ENCODE measurements at places on chromosomes 7 and 10. TPM values are rescaled to one million over a fixed set of nuclear protein-coding genes. Genes with fewer than 3 reads are reported as not detected.

DNA sequence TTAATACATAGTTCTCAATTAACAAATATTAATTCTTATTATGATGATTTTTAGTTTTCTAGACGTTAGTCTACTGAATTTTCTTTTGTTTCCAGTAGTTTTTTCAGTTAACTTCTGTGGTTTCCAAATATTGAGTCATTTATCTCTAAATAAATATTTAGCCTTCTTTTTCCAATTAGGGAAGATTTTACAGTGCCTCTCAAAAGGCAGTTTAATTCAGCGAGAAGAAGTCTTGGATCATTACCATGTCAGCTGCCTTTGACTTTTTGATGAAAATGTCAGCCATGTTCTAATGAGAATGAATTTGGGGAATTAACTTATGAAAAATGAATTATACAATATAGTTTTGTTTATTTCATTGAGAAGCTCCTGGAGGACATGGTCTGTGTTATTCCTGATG is 90.0 kb downstream of the CDK14 start:
- no peak overlapping the region for H3K27ac ChIP-seq
- DNase-seq, result no peak
- no peak overlapping the region for H3K4me3 ChIP-seq
- no peaks in the 10 kb centered on the region for H3K36me3 ChIP-seq
- H3K4me1 ChIP-seq, result no peaks in the 10 kb centered on the region

- DNase-seq, result no peak
- no peaks in the 10 kb centered on the region for H3K27me3 ChIP-seq
- H3K27ac ChIP-seq, result no peak overlapping the region
- no peak overlapping the region for H3K4me3 ChIP-seq
- peaks cover 9% of the 10 kb centered on the region for H3K4me1 ChIP-seq
Measured at GRCh38 chr10:112797855-112798254, 152.2 kb upstream of the TCF7L2 start.

DNA sequence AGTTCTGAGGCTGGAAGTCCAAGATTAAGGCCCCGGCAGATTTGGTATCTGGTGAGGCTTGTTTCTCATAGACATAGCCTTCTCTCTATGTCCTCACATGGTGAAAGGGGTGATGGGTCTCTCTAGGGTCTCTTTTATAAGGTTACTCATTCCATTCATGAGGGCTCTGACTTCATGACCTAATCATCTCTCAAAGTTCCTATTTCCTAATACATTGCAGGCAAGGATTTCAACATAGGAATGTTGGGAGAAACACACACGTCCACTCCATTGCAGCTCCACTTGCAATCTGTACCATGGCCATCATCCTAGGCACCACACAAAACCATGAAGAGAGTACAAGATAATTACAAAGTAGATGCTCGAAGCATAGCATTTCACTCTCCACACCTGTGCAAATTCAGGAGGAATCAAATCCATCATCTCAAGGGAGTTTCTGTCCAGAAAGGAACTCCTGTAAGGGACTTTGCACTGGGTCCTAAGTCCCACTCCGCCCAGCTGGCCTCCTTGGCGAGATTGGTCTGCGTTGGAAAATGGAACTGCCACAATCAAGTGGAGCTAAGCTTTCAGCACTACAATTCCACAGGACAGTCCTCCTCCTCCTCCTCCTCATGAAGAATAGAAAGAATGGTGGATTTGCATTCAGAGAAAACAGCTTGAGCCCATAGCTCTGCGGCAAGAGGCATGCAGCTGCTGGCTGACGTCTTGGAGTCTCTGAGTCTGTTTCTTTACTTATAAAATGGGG is 8.8 kb downstream of the DDC start:
- H3K36me3 ChIP-seq, result no peaks in the 10 kb centered on the region
- H3K4me1 ChIP-seq, result no peaks in the 10 kb centered on the region
- H3K27me3 ChIP-seq, result peaks cover 3% of the 10 kb centered on the region
- H3K27ac ChIP-seq, result no peak overlapping the region

DNA sequence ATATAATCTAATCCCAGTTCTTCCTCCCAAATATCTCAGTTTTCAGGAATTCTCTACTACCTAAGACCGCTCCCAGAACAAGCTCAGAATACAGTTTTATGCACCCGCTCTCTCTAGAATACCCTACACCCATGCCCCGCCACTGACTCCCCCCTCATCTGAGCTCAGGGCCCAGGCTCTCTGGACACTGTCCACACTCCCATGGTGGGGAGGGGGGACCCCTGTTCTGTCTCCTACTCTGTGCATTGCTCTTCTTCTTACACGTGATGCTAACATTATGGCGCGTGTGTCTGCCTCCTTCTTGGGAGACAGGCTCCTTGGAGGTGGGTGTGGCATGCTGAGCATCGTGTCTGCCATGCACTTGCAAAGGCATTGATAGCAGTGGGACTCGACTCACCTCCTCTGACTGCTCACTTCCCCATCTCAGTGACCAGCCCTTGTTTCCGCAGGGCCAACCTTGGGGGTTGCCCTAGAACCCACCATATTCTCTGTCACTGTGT is 127.9 kb downstream of the TCERG1L start:
- H3K27ac ChIP-seq, result no peak overlapping the region
- no peaks in the 10 kb centered on the region for H3K36me3 ChIP-seq
- no peak for DNase-seq
- peaks cover 2% of the 10 kb centered on the region for H3K27me3 ChIP-seq
- no peak overlapping the region for H3K4me3 ChIP-seq
- no peaks in the 10 kb centered on the region for H3K4me1 ChIP-seq

DNA sequence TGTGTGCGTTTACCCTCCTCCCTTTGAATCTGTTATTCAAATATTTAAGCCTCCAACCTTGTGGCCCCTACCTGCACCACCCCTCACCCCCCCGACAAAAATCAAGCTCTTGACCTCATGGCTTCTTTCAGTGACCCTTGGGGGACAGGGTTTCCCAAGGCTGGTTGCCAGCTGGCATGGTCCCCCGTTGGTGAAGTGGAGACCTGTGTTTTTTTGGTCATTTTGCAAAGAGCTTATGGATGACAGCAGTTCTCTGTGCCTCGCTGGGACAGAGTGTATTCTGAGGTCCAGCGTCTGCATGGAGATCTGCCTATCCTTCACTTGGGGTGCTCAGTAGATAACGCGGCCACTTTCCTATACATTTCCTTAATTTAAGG is 111.0 kb downstream of the TCF7L2 start:
- H3K36me3 ChIP-seq, result peaks cover 8% of the 10 kb centered on the region
- peak overlapping the region; percentile 73 for H3K27ac ChIP-seq
- peaks cover 56% of the 10 kb centered on the region for H3K4me1 ChIP-seq
- no peaks in the 10 kb centered on the region for H3K27me3 ChIP-seq
- H3K4me3 ChIP-seq, result no peak overlapping the region
- no peak for DNase-seq

DNA sequence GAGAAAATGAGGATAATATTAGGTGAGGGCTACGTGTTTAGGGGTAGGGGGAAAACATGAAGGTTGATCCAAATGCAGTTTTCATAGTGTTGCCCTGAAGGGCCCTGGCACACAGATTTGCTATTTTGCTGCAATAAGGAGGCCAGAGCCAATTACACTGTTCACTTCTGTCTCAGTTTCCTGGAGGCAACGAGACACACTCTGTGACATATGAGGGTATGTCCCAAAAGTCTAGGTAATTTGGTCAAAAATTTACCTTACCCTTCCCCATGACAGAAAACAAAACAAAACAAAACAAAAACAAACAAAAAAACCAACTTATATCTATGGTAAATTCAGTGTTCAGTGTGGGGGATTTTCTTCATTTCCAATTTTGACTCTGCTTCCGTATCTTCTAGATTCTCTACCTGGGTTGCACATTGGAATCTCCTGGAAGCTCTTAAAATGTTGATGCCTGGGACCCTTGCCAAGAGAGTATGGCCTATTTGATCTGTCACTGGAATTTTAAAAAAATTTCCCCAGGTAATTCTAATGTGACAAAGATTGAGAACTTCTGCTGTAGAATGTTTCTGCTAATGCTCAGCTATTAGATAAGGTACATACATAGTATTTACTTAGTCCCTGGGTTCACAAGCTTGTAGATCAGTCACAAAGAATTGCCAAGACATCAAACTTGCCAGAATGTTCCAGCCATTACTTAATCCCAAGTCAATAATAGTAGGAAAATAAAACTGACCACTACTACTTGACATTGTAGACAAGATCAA is 139.5 kb downstream of the SEMA3E start:
- H3K4me1 ChIP-seq, result no peaks in the 10 kb centered on the region
- no peaks in the 10 kb centered on the region for H3K27me3 ChIP-seq
- no peaks in the 10 kb centered on the region for H3K36me3 ChIP-seq
- DNase-seq, result no peak

DNA sequence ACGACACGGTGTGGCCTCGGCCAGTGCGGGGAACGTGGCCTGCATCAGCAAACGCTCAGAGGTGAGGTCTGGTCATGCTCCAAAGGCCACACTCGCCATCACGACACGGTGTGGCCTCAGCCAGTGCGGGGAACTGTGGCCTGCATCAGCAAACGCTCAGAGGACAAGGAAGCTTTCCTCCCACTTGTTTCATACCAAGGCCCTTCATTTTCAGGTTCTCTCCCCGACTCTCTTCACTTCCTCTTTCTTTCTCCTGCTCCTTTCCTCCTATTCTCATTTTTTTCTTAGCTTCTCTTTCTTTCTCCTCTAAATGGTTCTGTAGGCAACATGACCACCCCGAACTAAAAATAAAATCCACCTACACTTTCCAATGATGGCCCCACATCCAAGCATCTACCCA is 384.4 kb upstream of the SHH start:
- H3K4me1 ChIP-seq, result no peaks in the 10 kb centered on the region
- H3K4me3 ChIP-seq, result no peak overlapping the region
- H3K27me3 ChIP-seq, result peaks cover 9% of the 10 kb centered on the region
- no peak for DNase-seq

GRCh38 chr7:82209179-82209747 is 234.3 kb downstream of the CACNA2D1 start:
- no peak overlapping the region for H3K27ac ChIP-seq
- no peak overlapping the region for H3K4me3 ChIP-seq
- DNase-seq, result no peak
- no peaks in the 10 kb centered on the region for H3K4me1 ChIP-seq

- peaks cover 9% of the 10 kb centered on the region for H3K4me1 ChIP-seq
- DNase-seq, result no peak
- no peak overlapping the region for H3K4me3 ChIP-seq
- H3K36me3 ChIP-seq, result no peaks in the 10 kb centered on the region
- no peaks in the 10 kb centered on the region for H3K27me3 ChIP-seq
Measured at GRCh38 chr10:126337251-126337810, 50.9 kb downstream of the ADAM12 start.

- no peaks in the 10 kb centered on the region for H3K4me1 ChIP-seq
- H3K27ac ChIP-seq, result no peak overlapping the region
- DNase-seq, result peak; percentile 82
- H3K36me3 ChIP-seq, result no peaks in the 10 kb centered on the region
- H3K27me3 ChIP-seq, result no peaks in the 10 kb centered on the region
Measured at GRCh38 chr10:28393956-28394568, 91.2 kb upstream of the MPP7 start.

DNA sequence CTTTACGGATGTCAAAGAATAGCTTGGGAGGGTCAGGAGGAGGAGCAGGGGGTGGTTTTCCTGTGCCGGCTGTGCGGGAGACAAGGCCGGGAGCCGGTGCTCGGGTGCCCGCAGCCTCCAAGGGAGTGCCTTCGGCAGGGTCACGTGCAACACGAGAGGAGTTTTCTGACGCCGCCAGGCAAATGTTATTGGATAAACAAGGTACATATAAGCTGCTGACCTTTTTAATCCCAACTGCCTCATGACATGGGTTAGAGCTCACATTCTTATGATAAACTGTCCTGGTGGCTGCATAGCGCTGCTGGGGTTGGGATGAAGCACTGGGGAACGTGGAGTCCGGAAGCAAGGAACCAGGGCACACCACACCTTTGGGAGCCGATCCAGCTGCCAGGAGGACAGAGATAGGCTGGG is 124.8 kb upstream of the PDLIM1 start:
- H3K36me3 ChIP-seq, result peaks cover 6% of the 10 kb centered on the region
- H3K27me3 ChIP-seq, result no peaks in the 10 kb centered on the region
- H3K4me3 ChIP-seq, result no peak overlapping the region

- peak overlapping the region; percentile 14 for H3K4me3 ChIP-seq
- DNase-seq, result peak; percentile 43
- no peak overlapping the region for H3K27ac ChIP-seq
- H3K36me3 ChIP-seq, result peaks cover 4% of the 10 kb centered on the region
- H3K27me3 ChIP-seq, result no peaks in the 10 kb centered on the region
Measured at GRCh38 chr10:59283456-59284091, 78.8 kb downstream of the FAM13C start.

- no peak overlapping the region for H3K27ac ChIP-seq
- H3K4me1 ChIP-seq, result no peaks in the 10 kb centered on the region
- no peak for DNase-seq
- no peak overlapping the region for H3K4me3 ChIP-seq
- no peaks in the 10 kb centered on the region for H3K36me3 ChIP-seq
- no peaks in the 10 kb centered on the region for H3K27me3 ChIP-seq
Measured at GRCh38 chr7:157440346-157441022, 103.7 kb downstream of the DNAJB6 start.

- no peaks in the 10 kb centered on the region for H3K36me3 ChIP-seq
- peak; percentile 85 for DNase-seq
Measured at GRCh38 chr7:121107923-121108498, 119.5 kb downstream of the CPED1 start.

DNA sequence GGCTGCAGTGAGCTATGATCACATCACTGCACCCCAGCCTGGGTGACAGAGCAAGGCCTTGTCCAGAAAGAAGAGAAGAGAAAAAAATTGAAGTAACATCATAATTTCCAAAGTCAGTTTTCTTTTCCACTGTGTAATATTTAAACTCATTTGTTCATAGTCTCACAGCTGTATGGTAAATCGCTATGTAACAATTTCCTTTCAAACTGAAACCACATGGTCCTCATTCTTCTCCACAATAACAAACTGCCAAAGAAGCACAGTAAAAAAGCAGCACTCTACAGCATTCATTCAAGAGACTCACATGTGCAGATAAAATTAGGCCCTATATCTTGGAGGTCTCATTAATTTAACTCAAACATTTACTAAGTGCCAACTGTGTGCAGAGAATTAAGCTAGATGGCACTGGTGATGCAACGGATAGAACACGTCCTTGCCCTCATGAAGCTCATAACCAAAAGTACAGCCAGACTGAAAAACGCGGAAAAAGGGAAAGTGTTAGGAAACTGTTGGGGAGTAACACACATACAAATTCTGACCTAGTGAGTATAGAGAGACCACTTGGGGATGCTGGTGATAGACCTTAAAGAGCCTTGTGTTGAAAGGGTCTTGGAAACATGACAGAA is 174.0 kb upstream of the KCTD7 start:
- no peaks in the 10 kb centered on the region for H3K27me3 ChIP-seq
- H3K36me3 ChIP-seq, result peaks cover 3% of the 10 kb centered on the region
- DNase-seq, result peak; percentile 40
- H3K4me3 ChIP-seq, result no peak overlapping the region
- peak overlapping the region; percentile 20 for H3K27ac ChIP-seq

- H3K27ac ChIP-seq, result no peak overlapping the region
- no peak overlapping the region for H3K4me3 ChIP-seq
- no peaks in the 10 kb centered on the region for H3K36me3 ChIP-seq
- peaks cover 17% of the 10 kb centered on the region for H3K4me1 ChIP-seq
- DNase-seq, result no peak
Measured at GRCh38 chr10:47019155-47020145, 108.2 kb downstream of the PTPN20 start.

- H3K4me3 ChIP-seq, result peak overlapping the region; percentile 76
- peak; percentile 42 for DNase-seq
- peak overlapping the region; percentile 53 for H3K27ac ChIP-seq
- peaks cover 26% of the 10 kb centered on the region for H3K27me3 ChIP-seq
Measured at GRCh38 chr7:55019691-55020465, 1.1 kb downstream of the EGFR start.

The LBX1 gene
- total RNA-seq, result 3.3 TPM

The ARHGEF5 gene
- total RNA-seq, result 0.93 TPM

The C7orf33 gene
- total RNA-seq, result 0.27 TPM

The COL17A1 gene
- 0.09 TPM for total RNA-seq

The ENTPD1 gene
- total RNA-seq, result 14.9 TPM

The TMEM213 gene
- total RNA-seq, result not detected
